ENCODE measurements at places on chromosomes 3 and 15.

DNA sequence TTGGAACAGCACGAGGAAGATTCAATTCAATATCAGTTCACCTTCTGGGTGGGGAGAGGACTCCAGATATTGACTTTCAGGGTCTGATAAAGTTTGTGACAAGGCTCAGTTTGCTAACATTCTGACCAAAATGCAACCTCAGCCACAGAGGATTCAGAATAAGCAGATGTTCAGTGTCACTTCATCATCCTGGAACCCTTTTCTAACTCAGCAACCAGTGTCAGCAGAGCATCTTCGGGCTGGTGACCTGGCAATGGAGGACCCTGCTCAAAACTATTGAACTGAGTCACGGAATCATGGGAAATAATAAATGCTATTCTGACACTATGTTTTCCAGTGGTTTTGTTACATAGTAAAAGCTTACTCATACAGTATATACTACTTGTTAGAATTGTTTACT lies 433.4 kb upstream of the CFAP20DC start:
- no peak for DNase-seq

- DNase-seq = no peak
These were observed 15.3 kb upstream of the PHC3 start for GRCh38 chr3:170196833-170197232.

DNA sequence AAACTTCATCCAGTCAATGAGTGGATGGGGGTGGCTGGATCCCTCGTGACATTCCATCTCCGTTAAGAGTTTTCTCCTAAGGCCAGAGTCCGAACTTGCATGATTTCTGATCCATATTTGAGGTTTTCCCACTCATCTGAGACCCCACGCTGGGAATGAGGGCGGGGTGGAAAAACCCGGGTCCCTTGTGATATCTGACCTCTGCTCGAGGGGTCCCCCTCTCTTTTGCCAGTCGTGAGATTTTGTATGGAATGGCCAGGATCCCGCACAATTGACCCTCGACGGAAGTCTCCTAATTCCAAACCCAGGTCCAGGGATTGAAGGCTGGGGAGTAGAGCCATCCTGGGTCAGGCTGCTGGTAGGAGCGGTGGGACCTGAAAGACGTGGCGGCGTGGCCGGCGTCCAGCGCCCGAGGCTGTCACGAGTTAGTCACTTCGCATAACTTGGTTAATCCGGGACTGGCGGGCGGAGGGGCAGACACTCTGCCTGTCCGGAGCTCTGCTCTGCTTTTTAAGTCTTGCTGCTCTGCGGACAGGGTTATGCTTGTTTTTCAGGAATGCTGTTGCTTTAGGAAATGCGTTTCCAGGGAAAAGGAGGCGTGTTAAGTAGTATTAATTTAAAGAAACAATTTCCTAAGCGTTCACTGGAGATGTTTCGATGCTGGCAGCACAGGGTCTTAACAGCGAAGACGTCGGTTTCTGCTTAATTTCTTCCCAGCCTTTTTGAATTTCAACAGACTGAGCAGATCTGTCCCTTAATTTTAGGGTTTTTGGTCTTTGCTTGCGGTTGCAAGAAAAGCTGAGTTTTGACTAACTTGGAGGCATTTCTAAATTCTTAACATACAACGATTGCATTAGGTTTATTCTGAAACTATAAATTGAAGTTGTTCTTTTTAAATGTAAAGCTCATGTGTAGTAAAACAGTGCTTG lies 69.7 kb upstream of the LRRFIP2 start:
- peak; percentile 25 for DNase-seq

DNA sequence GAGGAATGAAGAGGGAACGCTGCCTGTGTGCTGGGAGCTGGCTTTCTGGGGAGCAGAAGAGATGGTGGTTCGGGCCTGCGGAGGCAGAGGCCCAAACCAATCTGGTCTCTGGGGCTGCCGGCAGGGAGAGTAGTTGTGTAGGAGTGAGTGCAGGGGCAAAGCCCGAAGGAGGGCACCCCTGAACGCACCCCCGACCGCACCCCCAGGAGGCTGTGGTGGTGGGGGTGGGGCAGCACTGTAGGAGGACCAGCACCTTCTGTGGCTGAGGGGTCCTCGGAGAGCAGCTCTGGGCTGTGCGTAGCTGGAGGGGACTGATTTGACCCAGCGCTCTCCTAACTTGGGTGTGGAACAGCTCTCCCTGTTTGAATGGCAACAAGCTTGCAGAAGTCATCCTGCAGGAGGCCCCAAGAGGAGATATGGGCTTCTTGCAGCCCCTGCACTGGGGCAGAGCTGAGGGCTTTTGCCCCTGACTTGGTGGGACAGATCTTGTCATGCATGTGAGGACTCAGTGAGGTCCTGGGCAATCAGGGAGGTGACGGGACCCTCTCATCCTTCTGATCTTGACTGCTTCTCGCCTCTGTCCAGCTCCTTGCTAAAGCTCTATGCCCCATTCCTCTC lies 26.1 kb downstream of the C15orf39 start:
- DNase-seq = no peak

- no peak for DNase-seq
These were observed 52.7 kb downstream of the MB21D2 start for GRCh38 chr3:192864941-192865340.

- DNase-seq = no peak
These were observed 14.1 kb downstream of the FYCO1 start for GRCh38 chr3:45981346-45982074.

- no peak for DNase-seq
These were observed 20.7 kb downstream of the TIMP4 start for GRCh38 chr3:12138044-12138443.

DNA sequence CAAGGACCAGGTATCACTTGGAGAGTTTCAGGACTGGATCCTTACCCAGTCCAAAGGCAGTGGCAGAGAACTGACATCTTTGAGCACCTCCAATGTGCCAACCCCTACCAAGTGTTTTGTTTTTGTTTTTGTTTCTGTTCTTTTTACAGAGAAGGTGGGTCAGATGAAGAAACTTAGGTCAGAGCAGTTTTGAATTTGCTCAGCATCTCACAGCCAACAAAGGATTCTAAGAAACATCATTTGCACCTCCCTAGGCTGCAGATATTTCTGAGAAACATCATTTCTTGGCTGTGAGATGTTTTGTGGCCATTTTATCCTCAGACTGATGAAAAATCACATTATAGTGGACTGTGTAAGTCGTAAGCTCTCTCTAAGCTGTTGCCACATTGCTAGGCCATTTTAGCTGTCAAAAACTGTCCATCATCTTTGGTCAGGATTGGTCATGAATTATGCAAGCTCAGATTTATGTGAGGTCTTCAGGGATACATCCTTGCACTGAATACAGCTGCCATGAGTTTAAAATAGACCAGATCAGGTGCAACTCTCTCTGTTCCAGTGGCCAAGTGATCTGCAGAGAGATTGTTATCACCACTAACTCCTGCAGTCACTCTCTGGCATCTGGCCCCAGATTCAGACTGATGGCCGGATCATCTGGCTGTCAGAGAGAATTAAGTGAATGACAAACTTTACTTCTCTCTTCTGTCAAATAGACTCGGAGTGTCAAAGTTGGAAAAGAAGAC lies 341.5 kb downstream of the EPHB1 start:
- no peak for DNase-seq

DNA sequence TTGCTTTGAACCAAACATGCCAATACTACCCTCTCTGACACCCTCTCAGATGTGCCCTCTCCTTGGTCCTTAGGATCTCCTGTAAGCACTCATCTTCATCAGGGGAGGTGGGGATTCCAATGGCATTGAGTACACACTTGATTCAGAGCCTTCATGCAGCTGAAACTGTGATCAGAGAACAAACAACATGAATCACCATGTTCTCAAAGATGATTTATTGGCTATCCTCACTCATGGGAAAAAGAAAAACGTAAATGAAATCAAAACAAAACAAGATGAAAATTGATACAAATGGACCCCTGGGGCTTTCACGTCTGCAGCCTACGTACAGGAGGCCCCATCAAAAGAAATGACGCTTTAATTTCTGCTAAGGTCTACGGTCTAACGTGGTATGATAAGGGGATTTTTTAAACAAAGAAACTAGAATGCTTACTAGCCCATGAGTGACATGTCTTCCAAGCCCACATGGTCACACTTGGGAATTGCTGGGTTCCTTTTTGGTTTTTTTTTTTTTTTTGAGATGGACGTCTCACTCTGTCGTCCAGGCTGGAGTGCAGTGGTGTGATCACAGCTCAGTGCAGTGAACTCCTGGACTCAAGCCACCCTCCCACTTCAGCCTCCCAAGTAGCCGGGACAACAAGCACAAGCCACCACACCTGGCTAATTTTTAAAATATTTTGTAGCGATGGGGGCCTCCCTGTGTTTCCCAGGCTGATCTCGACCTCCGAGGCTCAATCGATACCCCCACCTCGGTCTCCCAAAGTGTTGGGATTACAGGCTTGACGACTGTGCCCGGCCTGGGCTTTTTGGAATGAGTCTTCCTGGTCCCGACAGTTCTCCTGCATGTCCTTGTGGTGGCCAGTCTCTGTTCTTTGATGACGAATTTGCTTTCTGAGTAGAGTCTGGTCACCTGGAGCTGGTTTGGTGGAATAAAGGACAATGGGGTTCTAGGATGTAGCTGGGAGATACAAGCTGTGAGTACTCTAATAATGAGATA lies 202.6 kb downstream of the XXYLT1 start:
- DNase-seq = no peak

GRCh38 chr3:95508124-95508523 lies 1306.3 kb upstream of the EPHA6 start:
- no peak for DNase-seq

- DNase-seq = no peak
These were observed 32.0 kb upstream of the ZNF445 start for GRCh38 chr3:44509393-44509921.

GRCh38 chr3:83821506-83821905 lies 1137.3 kb upstream of the CADM2 start:
- DNase-seq = no peak

DNA sequence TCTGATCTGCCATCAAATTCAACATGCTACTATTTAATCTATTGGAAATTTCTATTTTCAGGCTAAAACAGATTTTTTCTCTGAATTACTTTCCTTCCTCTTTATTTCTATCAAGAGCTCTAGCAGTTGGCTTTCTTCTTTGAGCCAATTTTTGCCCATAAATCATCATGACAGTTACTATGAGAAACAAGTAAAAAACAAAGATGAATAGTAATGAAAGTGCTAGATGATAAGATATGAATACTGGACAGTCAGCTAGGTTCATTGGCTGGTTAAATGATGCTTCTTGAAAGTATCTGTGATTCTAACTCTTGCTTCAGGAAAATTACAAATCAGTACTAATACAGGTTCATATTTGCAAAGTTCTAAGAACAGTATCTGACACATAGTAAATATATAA lies 38.6 kb upstream of the NANOGP8 start:
- DNase-seq = no peak

Measured in activated gamma-delta T cell treated with Interleukin-2 at 50 U/mL for 16 hours (primary cell).